ENCODE measurements at places on chromosomes 3 and 15.

- ATAC-seq, result no peak
Observed at GRCh38 chr15:70025413-70026296, 72.1 kb downstream of the TLE3 start.

DNA sequence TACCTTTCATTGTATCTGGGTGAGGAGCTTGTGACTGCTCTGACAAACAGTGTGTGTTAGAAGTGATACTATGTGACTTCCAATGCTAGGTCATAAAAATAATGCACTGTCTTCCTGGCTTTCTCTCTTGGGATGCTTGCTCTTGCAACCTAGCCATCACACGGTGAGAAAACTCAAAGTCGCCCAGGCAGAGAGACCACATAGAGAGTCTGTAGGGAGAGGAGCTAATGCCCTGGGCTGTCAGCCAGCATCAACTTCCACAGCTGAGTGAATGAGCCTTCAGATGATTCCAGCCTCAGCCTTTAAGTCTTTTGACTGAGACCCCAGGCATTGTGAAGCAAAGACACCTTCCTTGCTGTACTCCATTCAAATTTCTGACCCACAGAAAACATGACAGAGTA is 220.6 kb upstream of the SGO1 start:
- no peak for ATAC-seq

DNA sequence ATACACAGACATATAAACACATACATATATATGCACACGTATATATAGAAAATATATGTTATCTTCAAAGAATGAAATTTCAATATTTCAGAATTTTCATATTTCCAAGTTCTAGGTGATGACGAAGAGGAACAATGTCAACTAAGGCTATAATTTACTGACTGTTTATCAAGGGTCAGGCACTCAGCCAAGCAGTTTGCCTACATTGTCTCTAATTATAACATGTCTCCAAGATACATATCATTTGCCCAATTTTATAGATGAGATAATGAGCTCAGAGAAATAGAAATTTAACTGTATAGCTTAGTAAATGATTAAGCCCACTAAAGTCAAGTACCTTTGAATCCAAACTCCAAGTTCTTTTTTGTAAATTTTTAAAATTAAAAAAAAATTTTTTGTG is 99.9 kb upstream of the PLSCR4 start:
- no peak for ATAC-seq

GRCh38 chr15:76345583-76345879 is 9.0 kb downstream of the ISL2 start:
- no peak for ATAC-seq

DNA sequence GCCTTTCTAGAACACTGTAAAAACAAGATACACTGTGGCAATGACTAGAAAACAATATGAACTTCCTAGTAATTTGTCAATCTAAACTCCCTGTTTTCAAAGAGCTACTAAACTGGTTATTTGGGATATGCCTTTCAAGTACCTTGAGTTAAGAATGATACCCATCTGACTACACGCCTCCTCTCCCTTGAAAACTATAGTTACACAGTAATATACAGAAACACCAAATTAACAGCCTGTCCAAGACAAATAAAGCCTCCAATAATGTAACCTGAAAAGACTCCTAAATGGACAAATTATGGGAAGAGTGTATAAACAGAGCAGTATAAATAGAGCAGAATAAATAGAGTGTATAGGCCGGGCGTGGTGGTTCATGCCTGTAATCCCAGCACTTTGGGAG is 70.1 kb downstream of the SMARCC1 start:
- ATAC-seq, result peak; percentile 17

DNA sequence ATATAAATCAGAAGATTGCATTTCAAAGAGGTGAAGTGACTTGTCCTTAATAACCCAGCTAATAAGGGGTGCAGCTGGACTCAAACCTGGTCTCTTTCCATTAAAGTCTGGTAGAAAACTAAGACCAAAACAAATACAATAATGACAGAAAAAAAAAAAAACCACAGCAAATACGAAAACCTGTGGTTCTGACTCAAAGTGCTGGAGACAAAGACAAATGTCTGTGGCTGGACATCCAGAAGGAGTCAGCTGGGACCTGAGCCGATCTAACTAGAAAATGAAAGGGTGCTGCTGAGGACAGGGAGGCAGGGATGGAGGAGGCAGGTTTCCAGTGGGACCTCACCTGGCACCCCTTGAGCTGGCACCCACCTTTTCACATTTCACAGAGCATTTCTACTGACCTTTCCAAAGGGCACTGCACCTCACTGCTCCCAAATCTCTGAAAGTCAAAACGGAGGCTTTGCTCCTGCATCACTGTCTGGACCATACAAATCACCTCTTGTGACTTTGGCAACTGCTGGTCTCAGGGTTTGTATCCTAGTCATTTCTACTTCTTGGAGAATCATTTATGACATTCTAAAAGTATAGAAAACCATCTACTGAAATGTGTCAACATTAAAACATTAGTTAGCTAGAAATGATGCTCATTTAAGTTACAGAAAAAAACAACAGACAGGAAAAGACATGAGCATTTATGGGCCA is 61.7 kb downstream of the CCNL1 start:
- no peak for ATAC-seq

DNA sequence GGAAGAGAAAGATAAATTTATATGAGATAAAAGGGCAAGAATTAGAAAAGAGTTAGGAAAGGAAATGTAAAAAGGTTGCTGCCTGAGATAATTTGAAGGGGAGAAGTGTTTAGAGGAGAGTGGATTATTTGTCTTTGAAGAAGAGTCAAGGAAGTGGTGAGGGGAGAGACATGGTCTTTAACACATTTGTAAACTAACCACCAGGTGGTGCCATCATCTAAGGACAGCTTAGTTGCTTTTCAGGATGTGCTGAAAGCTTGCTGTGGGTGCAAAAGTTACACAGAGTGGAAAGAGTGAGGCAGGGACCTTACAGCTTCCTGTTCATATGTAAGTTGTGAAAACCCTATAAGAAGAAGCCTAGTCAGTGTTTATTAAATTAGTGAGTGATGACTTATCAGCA is 114.1 kb upstream of the DNAJC19 start:
- no peak for ATAC-seq

Measured in esophagus mucosa (tissue), 1 donor.